ENCODE measurements at places on chromosomes 16 and 17.

- DNase-seq, result no peak
Measured at GRCh38 chr17:77909816-77910215, 48.7 kb upstream of the TNRC6C start.

- DNase-seq, result no peak
Measured at GRCh38 chr16:11249233-11250061, 6.6 kb downstream of the SOCS1 start.

DNA sequence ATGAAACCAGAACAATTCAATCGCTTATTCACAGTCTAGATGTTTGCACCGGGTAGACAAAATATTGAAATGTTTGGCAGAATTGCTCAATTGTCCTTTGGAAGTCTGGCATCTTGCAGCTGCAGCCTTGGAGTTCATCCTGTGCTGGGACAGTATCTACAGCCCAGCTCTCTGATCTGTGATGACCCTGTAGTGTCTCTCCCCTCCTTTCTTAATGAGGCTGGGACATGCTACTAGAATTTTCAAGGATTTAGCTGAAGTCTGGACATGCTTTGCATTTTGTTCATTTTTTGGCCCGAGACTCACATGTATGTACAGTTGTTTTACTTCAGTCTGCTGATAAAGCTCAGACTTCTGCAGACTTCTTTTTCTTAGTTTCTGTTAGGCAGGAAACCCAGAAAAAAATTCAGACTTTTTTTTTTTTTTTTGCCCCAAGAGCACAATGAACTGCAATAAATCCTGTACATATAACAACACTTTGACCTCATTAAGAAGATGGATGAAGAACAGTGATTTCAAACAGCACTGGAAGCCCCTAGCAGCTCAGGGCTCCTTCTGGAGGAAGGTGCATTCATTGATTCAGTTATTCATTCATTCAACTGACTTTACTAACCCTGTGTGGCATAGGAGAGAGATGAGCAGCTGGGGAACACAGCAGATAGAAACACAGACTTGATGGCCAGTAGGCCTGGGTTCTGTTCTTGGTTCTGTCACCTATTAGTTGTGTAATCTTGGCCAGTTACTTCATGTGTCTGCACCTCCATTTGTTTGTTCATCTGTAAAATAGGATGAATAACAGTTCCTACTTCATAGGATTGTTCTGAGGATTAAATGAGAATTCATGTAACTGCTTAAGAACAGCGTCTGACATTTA, 210.0 kb downstream of the MAP2K4 start:
- no peak for DNase-seq

- DNase-seq, result no peak
Measured at GRCh38 chr16:15973421-15973820, 24.0 kb downstream of the ABCC1 start.

DNA sequence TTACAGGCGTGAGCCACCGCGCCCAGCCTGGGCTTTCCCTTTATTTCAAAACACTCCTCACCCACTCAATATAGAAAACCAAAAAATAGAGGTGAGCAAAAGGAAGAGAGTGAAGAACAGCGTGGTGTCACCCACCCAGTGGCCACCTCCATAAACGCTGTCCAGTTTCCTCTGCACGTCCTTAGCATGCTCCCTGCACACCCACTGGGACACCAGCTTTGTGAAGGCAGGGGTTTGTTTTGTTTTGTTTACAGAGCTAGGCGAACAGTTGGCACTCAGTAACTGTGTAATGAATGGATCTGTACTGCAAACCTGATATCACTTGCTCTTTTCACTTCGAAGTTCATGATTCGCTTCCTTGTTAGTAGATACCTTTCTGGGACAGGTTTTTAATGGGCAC, 73.0 kb downstream of the PRKCB start:
- no peak for DNase-seq

DNA sequence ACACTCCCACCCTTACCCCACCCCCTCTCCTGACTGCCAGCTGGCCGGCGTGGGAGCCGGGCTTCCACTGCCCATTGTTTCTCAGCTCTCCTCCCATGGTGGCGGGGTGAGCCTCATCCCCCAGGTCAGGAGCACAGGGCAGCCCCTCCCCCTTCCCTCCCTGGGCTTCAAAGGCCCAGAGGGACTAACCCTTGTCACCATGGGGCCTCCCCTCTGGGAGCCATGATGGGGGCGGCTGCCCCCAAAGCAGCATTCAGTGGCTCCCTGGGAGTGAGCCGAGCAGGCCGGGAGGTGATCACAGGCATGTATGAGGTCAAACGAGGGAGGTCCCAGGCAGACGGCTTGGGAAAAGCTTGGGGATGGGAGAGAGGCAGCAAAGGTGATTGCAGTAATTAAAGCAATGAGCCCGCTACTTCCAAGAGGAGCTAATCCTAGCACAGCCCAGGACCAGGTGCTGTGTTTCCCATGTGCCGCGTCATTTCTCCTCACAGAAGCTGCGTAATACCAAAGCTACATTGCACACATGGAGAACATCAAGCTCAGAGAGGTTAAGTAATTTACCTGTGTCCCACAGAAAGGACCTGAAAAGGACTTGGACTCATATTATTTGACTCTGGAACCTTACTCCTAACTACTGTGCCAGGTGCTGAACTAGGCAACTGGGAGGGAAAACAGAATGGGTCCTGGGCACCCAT, 24.5 kb downstream of the CDK5RAP3 start:
- no peak for DNase-seq

DNA sequence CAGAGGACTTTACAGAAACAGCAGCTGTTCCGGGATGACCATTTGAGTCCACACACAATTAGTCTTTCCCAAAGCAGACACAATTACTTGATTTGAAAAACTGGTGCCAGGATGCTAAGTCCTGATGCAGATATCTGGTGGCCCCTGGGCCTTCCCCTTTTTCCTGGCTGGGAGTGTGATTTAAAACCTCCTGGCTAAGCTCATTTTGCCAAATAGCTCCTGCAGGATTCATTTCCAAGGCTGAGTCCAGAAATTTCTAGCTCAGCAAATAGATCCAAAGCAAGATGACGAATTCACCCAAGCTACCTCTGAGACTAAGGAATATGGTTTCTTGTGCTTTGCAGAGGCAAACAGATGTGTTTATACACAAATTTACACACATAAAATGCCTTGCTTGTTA, 422.2 kb downstream of the CA10 start:
- no peak for DNase-seq

DNA sequence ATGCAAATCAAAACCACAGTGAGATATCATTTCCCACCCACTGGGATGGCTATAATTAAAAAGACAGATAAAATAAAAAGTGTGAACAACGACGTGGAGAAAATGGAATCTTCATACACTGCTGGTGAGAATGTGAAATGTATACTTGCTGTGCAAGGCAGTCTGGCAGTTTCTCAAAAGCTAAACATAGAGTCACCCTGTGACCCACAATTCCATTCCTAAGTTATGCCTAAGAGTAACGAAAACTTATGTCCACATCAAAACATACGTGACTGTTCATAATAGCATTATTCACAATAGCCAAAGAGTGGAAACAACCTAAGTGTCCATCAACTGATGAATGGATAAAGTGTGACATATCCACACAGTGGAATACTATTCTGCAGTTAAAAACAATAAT, 38.1 kb upstream of the VPS4A start:
- DNase-seq, result no peak

DNA sequence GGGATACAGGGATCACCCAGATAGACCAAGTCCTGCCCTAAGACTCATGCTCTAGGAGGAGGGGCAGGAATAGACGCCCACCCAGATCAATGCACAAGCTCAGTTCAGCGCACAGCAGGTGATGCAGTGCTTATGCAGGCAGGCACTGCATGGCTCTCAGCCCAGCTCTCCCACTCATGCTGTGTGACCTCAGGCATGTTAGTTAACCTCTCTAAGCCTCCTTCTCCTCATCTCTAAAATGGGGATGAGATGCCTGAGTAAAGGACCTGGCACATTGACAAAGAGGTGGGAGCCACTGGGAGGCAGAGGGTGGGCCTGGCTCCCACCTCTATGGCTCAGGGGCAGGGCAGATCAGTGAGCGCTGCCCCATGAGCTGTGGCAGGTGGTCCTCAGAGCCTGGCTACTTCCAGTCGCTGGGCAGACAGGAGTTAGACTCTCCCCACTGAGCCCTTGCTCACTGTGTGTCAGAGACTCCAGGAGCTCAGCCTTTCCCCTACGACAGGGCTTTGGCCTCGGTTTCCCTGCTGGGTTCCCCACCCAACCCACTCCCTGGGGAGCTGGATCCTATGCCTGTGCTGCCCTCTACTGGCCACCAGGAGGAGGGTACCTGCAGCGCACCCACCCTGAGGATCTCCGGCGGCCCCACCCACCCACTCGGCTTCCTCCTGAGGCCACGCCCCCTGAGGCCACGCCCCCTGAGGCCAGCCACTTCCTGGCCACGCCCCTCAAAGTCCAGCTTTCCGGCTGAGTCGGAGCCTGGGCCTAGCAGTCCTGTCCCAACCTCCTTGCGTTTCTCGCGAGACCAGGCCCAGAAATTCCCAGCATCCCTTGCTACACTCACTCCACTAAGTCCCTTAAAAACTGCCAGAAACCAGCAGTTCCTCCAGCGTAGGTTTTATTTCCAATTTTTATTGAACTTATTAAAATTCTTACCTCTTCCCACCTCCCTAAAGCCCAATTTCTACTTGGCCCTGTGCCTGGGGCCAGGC, 196.1 kb downstream of the GSG1L start:
- DNase-seq, result peak; percentile 24

GRCh38 chr17:82020572-82021106, 2.0 kb downstream of the CENPX start:
- DNase-seq, result no peak

DNA sequence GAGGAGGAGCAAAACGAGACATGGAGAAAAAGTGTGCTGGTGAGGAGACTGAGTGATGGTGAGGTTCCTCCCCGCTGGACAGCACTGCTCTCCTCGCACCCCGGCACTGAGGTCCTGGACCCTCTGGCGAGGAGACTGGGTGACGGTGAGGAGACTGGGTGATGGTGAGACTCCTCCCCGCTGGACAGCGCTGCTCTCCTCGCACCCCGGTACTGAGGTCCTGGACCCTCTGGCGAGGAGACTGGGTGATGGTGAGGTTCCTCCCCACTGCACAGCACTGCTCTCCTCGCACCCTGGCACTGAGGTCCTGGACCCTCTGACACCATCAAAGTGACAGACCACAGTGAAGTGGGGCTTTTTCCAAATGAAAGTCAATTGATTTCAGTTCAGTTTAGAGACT, 10.9 kb downstream of the PITPNA start:
- DNase-seq, result no peak

DNA sequence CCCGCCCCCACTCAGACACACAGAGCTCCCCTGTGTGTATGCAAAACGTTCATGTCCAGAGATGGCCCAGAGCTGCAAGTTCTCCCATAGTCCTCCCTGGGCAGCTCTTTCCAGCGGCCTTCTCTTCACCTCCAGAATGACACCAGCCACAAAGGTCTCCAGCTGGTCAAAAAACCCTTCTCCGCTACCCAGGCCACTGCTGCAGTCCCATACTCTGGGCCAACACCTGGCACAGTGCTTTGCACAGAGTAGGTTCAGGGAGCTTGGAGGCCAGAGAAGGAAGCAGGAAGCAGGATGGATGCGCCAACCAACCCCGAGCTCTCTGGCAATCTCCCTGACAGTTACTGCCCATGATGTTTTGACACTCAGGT, 1.1 kb upstream of the STAT5B start:
- DNase-seq, result no peak

DNA sequence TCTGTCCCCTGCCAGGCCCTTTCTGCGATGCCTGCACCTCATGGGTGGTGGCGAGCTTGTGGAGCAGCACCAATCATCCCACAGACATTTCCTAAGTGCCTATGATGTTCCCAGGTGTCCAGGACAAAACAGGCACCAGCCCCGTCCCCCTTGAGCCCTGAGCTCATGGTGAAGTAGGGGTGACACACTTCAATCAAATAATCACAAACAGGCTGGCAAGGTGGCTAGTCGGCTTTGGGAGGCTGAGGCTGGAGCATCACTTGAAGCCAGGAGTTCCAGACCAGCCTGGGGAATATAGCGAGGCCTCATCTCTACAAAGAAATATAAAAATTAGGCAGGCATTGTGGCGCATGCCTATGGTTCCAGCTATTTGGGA, 748 bp upstream of the PRSS8 start:
- DNase-seq, result no peak

Measured in stimulated activated CD4-positive, alpha-beta T cell treated with anti-CD3 and anti-CD28 coated beads, Interleukin-1b, Interleukin-23, amount 100 ng/mL, for 24 hours (primary cell).